Panc1 (cell line): ENCODE measurements at places on chromosomes 6 and 20. TPM values are rescaled to one million over a fixed set of nuclear protein-coding genes. Genes with fewer than 3 reads are reported as not detected.

GRCh38 chr6:109478222-109478805 lies 4.7 kb downstream of the ZBTB24 start:
- peaks cover 32% of the 10 kb centered on the region for H3K36me3 ChIP-seq
- DNase-seq = no peak
- H3K27ac ChIP-seq = no peak overlapping the region
- no peak overlapping the region for H3K4me3 ChIP-seq

Gene GJA1
- total RNA-seq = 3.8 TPM

- H3K4me1 ChIP-seq = no peaks in the 10 kb centered on the region
- no peaks in the 10 kb centered on the region for H3K27me3 ChIP-seq
- no peaks in the 10 kb centered on the region for H3K36me3 ChIP-seq
- DNase-seq = no peak
Observed at GRCh38 chr20:33773412-33774089, 37.6 kb upstream of the CHMP4B start.

Gene EFHC1
- total RNA-seq = 24.6 TPM
